ENCODE measurements at places on chromosomes 13 and 19.

DNA sequence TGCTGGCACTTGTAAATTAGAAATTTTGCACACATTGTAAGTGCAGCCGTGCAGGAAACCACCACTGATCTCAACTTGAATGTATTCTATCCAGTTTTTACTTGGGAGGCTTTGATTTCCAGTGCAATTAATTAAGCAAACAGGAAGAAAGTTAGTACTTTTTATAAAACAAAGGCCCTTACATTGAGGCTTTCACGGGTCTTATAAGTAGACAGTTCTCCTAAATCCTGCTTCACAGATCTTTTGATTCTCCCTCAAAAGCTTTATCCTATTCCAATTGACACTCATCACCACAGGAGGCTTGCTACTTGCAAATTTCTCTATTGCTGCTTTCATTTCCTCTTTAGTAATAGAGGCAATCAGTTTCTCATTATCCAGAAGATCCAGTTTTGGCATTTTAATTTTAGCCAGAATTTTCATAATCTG lies 90.1 kb downstream of the ERCC5 start:
- no peak for DNase-seq

DNA sequence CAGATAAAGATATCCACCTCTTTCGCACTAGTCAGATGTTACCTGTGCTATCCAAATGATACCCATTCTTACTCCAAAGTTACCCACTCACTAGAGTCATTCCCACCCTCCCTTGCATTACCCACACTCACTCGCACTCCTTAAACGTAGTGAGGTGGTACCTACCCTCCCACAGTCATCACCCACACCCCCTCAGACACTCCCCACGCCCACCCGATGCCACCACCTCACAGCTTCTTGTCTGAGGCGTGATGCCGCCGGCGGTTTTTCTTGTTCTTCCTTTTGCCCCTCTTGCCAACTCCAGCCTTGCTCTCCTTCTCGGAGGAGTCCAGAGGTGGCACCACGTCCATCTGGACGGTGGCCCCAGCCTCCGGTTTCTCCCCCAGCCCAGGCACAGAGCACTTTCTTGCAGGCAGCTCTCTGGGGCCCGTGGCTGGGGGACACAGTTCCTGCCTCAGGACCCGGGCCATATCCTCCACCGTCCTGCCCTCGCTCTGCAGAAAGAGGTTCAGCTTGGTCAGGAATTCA lies 1.2 kb downstream of the PNMA8C start:
- DNase-seq = no peak

DNA sequence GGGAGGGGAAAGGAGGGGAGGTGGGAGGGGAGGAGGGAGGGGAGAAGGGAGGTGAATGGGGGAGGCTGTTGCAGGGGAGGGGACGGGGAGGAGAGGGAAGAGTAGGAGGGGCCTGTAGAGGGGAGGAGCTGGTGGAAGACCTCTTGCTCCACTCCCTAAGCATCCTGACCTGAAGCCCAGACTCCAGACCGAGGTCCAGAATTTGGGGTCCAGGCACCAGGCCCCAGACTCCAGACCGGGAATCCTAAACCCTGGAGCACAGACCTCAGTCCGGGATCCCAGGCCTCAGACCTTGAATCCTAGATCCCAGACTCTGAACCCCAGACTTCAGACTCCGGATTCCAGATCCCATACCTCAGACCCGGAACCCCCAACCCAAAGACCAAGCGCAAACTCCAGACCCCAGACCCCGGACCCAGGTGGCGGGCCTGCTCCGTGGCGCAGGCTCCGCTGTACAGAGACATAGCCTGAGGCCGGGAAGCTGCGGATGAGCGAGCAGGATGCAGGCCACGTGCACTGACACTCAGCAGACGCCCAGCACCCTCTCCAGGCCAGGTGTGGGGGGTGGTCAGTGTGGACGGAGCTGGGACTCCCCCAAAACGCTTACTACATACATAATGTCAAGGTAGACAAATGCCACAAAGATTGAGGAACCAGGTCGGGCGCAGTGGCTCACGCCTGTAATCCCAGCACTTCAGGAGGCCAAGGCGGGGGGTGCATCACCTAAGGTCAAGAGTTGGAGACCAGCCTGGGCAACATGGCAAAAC lies 710 bp upstream of the BTBD2 start:
- DNase-seq = no peak

DNA sequence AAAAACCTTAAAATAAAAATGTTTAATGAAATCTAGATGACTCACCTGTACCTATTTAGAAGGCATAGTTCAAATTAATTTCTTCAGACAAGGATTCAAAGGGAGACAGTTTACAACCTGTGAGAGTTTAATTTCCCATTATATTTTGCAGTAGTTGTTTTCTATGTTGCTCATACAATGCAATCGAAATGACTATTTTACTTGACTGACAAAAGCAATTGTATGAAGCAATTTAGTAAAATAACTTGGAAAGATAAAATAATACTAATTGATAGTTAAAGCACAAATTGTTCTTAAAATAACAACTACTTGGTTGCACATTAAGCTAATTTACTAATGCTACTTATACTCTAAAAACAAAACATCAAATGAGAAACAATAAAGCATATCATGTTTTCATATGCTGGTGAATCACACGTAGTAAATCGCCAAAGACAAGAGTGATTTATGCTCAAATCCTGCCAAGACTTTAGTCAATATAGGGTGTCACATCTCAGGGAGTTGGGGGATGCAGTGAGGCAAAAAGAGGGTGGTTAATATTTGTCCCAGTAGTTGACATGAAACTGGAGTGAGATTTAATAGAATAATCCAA lies 6.4 kb downstream of the DACH1 start:
- DNase-seq = no peak

- DNase-seq = no peak
Observed at GRCh38 chr13:80571346-80572307, 230.7 kb upstream of the SPRY2 start.

GRCh38 chr19:19517235-19517619 lies 1.2 kb downstream of the NDUFA13 start:
- DNase-seq = no peak

GRCh38 chr19:34127684-34128189 lies 44.6 kb upstream of the LSM14A start:
- no peak for DNase-seq

GRCh38 chr13:81017513-81018152 lies 676.7 kb upstream of the SPRY2 start:
- no peak for DNase-seq

DNA sequence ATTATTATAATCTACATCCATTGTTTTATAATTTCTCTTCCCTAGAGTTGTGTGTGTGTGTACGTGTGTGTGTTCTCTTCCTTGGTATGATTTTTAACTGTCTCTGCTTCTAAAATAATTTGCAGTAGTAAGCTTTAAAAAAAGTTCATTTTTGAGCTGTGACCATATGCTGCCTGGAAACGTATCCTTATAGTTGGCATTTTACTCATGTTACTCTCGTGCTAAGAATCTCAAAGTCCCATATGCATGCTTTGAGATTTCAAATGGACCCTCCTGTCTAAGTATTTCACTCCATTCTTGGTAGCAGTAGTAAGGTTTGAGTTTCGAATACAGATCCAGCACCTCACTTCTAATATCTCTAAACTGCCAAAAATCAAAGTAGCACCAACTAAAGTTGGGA lies 109.9 kb downstream of the RXFP2 start:
- DNase-seq = no peak

- DNase-seq = no peak
Observed at GRCh38 chr19:2341244-2341751, 12.8 kb downstream of the SPPL2B start.

DNA sequence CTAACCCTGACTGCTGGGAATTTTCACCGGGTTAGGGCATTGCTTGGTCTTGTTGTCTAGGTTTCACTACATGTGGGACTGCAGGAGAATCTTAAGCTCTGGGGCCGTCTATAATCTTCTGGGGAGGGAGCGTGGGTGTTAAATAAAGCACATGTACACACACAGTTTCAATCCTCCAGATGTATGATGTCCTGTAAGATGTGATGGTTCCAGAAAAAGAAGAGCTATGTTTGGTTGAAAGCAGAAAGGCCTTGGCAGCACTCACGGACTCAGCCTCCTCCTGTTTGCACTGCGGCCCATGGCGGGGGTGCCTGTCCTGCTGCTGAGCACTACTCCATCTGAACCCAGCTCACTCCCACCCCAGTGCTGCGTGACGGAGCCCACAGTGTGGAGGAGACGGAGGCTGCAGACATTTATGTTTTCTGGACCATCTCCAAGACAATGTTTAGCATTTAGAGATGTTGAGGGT lies 343.5 kb downstream of the TEX29 start:
- no peak for DNase-seq

- no peak for DNase-seq
Observed at GRCh38 chr13:109938255-109938936, 152.0 kb upstream of the IRS2 start.
